Heart left ventricle (tissue), 16 donors: ENCODE measurements at places on chromosomes 3 and 15.

DNA sequence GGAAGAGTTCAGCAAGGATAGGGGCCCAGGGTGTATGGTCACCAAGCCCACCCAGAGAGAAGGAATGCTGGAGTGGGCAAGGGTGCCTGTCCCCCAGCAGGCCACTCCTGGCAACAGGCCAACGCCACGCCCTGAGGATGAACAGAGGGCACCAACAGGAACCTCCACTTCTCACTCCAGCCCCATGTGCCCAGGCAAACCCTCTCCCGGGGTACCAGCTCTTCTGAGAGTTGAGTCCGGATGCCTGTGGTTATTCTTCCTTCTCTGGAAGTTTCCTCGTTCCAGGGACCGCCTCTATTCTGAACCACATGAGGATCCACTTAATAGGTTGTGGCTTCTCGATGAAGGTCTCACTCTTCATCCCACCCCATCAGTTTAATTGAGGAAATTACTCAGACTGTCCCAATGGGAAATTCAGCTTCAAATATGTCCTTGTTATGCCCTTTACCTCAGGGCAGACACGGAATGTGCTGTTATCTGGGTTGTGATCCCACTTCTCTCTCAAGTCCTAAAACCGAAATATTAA, 114.3 kb downstream of the LIPC start:
- DNase-seq: no peak

GRCh38 chr15:83871808-83872559, 218.1 kb downstream of the ADAMTSL3 start:
- DNase-seq: no peak

- no peak for DNase-seq
These were observed 29.0 kb downstream of the IL17RD start for GRCh38 chr3:57135964-57136719.

GRCh38 chr3:177237206-177237605, 39.9 kb upstream of the TBL1XR1 start:
- DNase-seq: no peak

DNA sequence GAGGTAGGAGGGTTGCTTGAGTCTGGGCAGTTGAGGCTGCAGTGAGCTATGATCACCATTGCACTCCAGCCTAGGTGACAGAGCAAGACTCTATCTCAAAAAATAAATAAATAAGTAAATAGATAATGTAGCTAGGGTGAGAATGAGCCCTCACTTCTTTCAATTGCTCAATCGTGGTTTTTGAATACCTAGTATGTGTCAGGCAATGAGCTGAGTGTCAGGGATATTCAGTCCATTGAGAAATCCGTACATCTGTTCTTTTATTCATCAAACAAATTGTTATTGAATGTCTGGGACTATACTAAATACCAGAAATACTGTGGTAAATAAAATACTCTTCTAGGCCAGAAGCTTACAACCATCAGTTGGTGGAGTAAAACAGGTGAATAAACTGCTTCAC, 6.2 kb upstream of the ZNF148 start:
- DNase-seq: no peak

DNA sequence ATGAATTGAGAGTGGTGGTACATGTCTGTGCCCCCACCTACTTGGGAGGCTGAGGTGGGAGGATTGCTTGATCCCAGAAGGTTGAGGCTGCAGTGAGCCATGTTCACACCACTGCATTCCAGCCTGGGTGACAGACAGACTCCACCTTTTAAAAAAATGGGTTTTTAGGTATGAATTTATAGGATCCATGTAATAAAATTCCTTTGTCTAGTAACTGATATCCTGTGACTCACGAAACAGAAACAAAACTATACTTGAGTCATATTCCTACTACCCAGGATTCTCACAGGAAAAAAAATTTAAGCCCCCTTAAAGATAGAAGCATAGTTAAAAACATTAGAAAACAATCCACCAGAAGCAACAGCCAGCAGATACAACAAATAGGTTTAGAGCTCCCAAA, 10.0 kb upstream of the CRTC3 start:
- DNase-seq: no peak

- DNase-seq: no peak
These were observed 28.1 kb downstream of the OIP5 start for GRCh38 chr15:41304149-41304770.

DNA sequence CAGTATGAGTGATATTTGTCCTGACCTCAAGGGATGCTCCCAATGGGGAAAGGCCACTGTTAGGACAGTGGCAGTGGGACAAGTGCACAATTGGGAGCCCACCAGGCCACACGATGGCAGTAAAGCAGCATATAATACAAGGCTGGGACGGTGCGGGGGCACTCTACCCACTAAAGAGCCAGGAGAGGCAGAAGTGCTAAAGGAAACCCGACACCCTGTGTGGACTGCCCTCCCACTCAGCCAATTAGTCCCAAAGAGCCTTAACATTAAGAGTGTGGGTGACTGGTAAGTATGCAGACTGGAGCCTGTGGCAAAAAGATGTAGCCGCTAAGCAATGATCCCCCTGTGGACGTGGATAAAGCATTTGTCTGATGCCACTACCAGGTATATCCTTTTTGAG, 8.2 kb upstream of the ZNF589 start:
- DNase-seq: peak; percentile 62

- no peak for DNase-seq
These were observed 15.1 kb upstream of the BNIP2 start for GRCh38 chr15:59703979-59704796.

- DNase-seq: peak; percentile 40
These were observed 163.4 kb upstream of the IQSEC1 start for GRCh38 chr3:13236557-13237173.

- DNase-seq: no peak
These were observed 181.2 kb upstream of the RARB start for GRCh38 chr3:25246913-25247312.

DNA sequence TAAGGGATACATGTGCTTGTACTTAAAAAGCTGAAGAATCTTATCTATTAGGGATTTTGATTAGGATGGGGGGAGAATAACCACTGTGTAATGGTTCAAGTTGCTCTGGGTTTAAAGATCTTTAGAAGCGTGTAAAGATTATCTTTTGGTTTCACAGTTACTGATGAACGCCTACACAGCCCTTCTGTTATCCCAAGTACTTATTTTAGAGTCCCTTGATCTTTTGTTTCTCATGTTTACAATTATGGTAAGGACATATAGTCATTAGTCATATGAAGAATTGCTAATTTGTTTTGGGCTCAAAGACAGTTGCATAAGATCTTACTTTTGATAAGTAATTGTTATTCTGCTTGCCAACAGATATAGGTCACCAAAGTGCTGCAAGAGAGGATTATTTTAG, 160.1 kb downstream of the PLCL2 start:
- DNase-seq: no peak

DNA sequence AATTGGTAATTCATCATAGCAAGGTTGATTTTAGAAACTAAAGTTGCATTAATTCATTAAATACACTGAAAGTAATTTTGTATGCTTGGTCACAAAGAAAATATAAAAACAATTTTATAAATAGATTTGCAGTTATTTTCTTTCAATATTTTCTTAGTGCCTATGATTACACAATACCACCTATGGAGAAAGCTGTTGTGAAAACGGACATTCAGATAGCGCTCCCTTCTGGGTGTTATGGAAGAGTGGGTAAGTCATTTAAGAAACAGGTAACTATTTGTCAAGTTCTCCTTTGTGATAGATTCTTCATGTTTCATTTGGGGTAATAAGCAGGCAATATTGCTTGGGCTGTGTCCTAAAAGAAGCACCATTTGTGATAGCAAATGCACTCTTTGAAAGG, 3.0 kb downstream of the DUT start:
- DNase-seq: no peak

DNA sequence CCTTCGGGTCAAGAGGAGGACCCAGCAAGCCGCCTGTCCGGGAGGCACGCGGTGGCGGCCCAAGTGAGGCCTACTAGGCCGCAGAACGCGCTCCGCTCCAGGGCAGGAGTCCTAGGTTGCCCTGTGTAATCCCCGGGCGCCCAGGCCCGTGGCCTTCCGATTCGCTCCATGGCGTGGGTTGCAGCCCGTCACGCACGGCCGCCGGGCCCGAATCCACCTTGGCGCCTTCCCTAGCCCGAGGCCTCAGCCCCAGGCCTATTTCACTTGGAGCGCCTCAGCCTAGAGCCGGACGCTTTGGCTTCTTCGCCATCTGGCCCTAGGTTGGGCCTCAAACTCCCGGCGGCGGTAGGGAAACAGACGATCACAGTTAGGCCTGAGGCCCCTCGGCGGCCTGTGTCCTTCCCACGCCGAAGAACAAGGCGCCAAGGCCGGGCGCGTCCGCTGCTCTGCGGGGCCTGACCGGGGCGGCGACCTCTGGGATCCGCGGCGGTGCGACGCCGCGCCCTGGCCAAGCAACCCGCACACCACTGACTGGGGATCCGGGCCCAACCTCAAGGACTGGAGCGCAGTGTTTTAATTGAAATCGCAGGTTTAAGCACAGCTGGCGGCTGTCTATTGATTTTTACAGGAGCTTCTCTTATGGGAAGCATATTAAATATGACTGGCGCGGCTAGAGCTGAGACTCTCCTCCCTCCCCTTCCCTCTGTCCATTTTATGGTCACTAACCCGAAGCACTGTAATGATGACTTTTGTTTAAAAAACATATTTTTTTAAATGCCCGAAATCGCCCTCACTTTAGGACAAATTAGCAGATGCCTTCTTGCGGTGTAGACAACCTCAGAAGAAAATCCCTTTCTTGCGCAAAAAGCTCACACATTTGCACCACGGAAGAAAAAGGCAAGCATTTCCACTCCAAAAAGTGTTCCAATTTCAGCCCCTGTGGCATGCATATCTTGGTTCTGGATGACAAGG, 3.8 kb upstream of the FEZF2 start:
- DNase-seq: no peak

DNA sequence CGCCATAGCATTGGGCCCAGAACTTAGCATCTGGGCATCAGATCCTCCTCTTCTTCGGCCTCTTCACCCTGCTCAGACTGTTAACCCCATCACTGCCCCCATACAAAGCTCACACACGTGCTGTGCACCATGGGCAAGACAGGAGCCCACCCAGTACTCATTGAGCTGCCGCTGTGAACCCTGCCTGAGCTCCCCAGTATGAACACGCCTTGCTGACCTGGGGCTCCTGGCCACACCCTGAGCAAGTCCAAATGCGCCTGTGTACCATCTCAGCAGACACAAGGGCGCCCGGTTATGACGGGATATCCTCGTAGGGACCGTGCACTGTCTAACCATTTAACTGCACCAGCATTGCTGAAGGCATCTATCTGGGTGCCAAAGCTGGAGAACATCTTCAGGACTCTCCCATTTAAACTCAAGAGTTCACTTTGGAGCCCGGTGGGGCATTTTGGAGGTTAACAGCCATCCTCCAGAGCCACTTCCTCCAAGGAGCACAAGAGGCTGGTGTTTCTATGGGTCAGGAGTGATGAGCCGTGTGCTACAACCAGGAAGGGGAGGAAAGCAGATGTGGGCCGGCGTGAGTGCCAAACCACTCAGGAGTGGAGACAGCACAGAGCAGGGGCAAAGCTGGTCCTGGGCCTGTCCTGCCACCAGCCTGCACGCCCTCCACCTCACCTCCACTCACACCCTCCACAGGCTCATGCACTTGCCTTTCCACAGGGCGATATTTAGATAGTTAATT, 12.1 kb downstream of the PRR23E start:
- DNase-seq: peak; percentile 44

GRCh38 chr3:172192830-172193415, 153.5 kb downstream of the FNDC3B start:
- DNase-seq: no peak

- DNase-seq: no peak
These were observed 623.0 kb downstream of the NTRK3 start for GRCh38 chr15:87633525-87633924.

DNA sequence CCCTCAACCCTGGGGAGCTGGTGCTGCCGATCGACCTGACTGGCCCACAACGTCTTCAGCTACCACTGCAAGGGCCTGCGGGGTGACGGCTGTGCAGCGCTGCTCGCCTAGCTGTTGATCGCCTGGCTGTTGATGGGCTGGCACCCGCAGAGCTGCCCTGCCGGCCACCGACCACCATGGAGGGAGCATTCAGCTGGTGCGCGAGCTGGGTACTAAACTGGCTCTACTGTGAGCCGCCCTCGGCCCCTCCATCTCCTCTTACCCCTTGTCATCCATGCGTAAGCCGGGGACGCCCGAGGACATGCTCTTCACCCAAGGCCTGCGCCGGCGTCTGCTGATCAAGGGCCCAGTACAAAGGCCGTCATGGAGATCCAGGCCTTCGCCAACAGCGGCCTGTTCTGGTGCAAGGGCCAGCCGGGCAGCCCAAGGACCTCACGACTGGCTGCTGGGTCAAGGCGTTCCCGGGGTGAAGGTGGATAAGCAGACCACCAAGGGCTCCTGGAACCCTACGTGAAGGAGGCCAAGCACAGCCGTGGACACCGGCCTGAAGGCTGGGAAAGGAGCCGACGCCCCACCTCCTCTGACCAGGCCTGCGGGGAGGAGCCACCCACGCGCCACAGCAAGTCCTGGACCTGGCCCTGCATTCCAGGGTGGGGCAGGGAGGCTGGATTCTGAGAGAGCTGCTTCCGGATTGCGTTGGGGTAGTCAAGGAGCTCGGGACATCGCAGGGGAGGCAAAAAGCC, 46.9 kb downstream of the SFMBT1 start:
- no peak for DNase-seq

DNA sequence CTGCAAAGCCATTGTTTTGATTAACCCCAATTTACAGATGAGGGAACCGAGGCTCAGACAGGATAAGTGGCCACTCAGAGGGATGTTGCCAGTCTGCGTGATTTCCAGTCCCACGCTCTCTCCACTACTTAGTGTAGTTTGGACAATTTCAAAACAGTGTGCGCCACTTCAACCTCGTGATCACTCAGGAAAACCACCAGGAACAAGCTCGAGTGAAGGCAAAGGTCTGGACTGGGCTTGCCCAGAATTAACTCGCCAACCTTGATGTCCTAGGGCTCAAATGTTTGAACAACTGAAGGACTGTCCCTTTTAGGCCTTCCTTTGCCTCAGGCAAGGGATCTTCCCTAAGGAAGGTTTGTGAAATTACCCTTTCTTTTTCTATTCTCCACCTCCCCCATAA, 124.2 kb upstream of the LMOD3 start:
- DNase-seq: no peak

- no peak for DNase-seq
These were observed 38.8 kb downstream of the PRKCD start for GRCh38 chr3:53199834-53200233.

DNA sequence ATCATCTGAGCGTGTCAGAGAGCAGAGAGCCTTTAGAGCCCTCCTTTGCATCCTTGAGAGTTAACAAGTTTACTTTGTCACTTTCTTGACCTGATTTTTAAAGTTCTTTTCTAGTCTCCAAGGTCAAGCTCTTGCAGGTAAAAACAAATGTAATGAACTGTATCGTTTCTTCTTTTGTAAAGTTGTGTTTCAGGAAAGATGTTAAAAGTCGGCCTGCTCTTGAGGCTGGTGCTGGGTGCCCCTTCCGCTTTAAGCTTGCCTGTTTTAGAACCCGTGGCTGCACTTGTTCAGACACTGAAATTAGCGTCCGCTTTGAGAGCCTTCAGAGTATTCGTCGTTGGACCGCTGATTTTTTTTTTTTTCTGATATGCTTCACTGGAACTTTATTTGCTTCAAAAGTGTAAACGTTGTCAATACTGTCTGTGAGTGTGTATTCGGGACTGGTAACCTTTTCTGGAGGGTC, 52.6 kb upstream of the ULK4 start:
- DNase-seq: no peak
